NCI-H510A (cell line): ENCODE measurements at places on chromosomes 3 and 15.

GRCh38 chr15:89112341-89112971 lies 24.2 kb downstream of the ABHD2 start:
- DNase-seq: no peak

- DNase-seq: no peak
Observed at GRCh38 chr3:128260275-128260674, 107.0 kb downstream of the EEFSEC start.

DNA sequence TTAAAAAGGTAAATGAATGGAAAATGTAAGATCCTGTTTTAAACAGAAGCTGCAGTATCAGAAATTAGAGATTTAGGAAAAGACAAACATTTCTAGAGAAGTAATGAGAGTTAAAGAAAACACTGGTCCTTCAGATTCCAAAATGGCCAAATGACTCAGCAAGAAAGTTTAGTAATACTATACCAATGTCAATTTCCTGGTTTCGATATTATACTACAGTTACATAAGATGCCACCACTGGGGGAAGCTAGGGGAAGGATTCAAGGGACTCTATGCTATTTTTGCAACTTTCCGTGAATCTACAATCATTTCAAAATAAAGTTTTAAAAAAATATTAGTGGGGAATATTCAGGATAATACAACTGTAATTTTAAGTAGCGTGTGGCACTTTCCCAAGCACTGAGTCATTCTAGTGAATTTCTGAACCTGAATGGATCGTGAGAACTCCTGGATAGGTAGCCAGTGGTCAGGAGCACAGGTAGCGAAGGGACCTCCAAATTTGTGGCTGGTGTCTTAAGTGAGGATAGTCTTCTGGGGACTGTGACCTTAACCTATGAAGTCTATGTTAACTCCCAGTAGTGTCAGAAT lies 37.6 kb downstream of the TMCC1 start:
- no peak for DNase-seq

GRCh38 chr3:10248984-10249748 lies 907 bp downstream of the TATDN2 start:
- DNase-seq: no peak

- no peak for DNase-seq
Observed at GRCh38 chr3:21405671-21406667, 345.0 kb downstream of the ZNF385D start.

DNA sequence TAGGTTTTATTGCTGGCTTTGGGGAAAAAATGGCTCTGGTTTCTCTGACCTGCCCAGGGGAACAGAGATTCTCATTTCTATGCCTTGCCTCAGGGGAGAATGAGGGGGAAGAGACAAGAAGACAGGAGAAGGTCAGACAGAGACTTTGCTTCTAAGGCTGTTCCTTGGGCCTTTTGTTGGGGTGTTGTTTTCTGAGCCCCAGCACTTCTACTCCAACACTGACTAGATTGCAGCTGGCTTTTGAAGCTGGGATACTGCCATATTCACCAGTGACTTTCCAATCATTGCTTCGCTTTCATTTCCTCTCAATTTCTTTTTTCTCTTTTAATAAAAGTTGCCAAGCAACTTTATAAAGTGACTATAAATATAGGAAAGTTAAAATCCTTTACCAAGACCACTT lies 143.2 kb upstream of the ARHGEF26 start:
- DNase-seq: no peak

GRCh38 chr15:85756411-85757072 lies 38.2 kb downstream of the KLHL25 start:
- DNase-seq: no peak

- no peak for DNase-seq
Observed at GRCh38 chr15:40744815-40745152, 10.3 kb downstream of the RMDN3 start.

DNA sequence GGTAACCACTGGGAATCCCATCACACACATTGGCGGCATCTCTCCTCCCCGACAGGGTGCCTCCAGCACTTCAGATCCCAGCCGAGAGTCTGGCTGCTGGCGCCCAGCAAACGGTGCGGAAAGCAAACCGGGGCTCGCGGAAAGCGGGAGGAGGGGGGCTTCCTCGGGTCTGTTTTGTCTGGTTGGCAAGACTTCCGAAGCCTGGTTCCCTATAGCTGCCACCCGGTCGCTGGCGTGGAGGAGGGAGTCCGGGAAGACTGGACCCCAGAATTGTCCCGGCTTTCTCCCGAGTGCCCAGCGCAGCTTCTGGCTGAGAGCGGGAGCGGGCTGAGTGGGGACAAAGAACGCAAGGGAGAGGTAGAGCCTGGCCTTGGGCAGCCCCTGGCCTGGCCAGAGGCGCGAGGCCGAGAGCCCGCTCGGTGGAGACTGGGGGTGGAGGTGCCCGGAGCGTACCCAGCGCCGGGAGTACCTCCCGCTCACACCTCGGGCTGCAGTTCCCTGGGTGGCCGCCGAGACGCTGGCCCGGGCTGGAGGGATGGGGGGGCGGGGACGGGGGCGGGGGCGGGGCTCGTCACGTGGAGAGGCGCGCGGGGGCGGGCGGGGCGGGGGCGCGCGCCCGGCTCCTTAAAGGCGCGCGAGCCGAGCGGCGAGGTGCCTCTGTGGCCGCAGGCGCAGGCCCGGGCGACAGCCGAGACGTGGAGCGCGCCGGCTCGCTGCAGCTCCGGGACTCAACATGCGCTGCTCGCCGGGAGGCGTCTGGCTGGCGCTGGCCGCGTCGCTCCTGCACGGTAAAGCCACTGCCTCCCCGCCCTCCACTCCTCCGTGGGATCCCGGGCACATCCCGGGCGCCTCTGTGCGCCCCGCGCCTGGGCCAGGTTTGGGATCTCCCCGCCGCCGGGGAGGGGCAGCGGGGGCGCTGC lies at the start of gene CHRNA7:
TSS of gene CHRNA7 (plus strand) at position 654 of the 920 bp plus-strand sequence. CDS start at position 734, 80 bp downstream.
- peak; percentile 33 for DNase-seq

DNA sequence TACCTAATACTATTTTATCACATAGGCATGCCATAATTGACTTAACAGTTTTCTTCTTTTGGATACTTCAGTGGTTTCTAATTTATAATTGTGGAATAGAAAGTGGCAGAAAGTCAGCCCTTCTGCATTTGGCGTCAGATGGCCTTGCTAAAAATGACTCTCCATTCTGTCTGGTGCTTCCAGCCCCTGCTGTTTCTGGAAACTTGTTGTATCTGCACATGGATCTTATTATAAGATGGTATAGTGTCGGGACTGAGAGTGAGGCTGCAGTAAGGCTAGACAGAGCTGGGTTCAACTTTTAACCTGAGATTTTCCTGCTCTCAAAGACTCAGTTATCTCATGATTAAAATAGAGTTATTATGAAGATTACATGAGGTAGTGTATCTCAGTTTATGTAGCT lies 74.8 kb upstream of the WDR72 start:
- DNase-seq: no peak

GRCh38 chr15:40087068-40087810 lies 21.4 kb downstream of the BMF start:
- DNase-seq: no peak

DNA sequence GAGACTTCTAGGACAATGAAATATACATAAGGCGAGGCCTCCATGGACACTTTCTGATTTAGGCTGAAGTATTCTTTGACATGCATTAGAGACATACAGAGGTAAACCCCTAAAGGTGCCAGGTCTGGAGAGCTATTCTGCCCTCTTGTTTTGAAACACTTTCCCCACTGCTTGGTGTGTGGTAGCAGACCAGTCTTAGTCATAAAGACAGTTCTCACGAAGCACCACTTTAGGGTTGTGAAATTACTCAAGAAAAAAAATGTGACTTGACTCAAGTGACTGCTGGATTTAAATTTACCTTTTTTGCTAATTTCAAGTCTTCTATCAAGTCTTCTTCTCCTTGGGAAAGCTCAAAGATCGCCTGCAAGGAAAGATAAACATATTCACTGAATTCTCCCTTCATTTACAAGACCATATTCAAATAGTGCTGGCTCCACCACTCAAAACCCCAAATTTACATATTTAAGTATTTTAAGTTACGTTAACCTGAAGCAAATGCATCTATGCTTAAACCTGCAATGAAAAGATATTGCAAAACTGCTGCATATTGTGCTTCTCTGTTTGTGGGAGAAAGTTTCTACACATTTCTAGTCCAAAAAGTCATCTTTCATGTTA lies 48.4 kb downstream of the ARHGEF3 start:
- DNase-seq: no peak

DNA sequence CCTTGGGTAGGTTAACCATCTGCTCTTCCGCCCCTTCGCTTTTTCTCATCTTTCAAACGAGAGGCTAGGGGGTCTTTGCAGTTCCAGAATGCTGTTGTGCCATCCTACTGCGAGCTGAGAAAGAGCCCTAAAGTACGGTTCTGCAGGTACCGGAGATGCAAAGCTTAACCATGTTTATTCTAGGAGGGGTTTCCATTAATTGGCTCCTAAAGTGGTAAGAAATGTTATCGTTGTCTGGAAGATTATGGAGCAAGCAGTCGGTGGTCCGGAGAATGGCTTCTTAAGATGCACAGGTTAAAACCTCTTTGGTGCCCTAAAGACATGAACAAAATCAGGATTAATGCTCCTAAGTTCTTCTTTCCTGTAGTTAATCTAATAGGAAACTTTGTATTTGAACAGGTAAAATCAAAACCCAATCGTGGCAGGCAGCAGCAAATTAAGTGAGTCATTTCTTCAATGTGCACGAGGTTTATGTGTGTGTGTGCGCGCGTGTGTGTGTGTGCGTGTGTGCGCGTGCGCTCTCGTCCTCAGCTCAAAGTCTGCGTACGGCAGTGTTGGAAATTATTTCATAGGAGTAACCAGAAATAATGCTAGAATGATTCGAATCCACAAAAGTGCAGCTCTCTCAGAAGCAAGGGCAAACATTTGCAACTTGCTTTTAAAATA lies 772 bp downstream of the FAM81A start:
- DNase-seq: no peak

GRCh38 chr15:48040166-48040817 lies 80.5 kb upstream of the SLC24A5 start:
- DNase-seq: no peak

DNA sequence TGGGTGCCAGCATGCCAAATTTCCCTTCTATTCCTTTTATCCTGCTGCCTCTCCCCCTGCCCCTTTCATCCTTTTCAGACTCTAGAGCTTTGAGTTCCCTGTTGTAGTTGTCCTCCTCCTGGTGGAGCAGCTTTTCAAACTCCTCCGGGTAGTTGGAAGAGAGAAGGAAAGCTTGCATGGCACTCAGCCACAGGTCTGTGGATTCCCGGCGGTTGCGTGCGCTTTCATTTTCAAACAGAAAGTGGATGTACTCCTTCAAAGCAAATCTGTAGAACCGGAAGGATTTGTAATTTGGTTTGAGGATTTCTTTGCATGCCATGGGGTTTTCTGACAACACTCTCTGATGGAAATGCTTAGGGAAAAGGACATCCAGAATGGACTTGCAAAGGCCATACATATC lies 68.1 kb upstream of the DCLK3 start:
- no peak for DNase-seq

DNA sequence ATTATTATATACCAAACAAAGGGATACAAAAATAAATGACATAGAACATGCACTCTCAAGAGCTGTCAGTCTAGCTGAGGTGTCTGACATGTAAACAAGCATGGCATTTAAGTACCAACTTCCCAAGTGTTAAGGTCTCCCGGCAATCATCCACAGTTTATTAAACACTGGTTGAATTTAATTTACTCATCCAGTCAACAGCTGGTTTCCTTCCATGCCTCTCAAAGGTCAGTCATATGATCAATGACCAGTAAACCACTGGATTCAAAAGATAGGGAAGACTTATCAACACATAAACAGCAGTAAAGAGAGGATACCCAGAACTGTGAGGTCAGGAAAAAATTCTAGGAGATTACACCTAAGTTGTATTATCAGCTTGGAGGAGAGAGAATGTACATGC lies 80.4 kb downstream of the ADAM10 start:
- DNase-seq: no peak

- no peak for DNase-seq
Observed at GRCh38 chr15:63593705-63594671, 3.2 kb upstream of the FBXL22 start.

DNA sequence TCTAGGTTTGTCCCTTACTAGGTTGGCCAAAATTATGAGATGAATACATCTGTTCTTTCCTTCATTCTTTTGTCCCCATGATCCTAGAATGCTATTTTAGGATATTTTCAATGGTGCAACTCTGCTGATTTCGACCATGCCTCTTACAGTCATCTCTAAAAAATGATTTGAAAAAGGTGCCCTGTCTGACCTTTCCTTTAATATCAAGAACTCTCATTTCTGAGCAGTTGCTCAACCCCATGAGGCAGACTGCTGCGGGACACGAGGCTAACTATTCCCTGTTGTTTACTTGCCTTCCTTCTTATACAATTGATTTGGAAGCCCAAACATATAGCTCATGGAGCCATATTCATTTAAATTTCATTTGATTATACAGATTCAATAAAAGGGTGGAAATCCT lies 14.6 kb downstream of the PLSCR2 start:
- DNase-seq: no peak

GRCh38 chr15:25733036-25733855 lies 129.9 kb downstream of the ATP10A start:
- DNase-seq: no peak

DNA sequence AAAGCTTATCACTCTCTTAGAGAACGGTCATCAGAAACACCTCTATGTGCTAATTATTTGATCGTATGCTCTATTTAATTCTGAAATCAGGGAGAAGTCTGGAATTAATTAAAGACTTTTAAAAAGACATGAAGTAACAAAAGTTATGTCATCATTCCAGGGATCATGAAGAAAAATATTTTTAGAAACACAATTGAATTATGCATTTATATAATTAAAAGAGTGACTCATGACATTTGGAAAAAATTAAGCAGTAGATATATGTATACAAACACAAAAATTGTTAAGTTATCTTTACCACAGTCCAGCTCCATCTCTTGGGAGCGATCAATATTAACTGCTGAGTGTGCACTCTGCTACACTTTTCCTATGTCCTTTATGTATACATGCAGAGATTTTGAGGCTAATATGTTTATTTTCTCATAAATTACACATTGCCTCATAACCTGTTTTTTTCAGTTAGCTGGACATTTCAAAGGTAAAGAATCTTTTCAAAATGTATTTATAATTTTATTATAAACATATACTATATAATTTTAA lies 717.7 kb downstream of the GBE1 start:
- DNase-seq: no peak

DNA sequence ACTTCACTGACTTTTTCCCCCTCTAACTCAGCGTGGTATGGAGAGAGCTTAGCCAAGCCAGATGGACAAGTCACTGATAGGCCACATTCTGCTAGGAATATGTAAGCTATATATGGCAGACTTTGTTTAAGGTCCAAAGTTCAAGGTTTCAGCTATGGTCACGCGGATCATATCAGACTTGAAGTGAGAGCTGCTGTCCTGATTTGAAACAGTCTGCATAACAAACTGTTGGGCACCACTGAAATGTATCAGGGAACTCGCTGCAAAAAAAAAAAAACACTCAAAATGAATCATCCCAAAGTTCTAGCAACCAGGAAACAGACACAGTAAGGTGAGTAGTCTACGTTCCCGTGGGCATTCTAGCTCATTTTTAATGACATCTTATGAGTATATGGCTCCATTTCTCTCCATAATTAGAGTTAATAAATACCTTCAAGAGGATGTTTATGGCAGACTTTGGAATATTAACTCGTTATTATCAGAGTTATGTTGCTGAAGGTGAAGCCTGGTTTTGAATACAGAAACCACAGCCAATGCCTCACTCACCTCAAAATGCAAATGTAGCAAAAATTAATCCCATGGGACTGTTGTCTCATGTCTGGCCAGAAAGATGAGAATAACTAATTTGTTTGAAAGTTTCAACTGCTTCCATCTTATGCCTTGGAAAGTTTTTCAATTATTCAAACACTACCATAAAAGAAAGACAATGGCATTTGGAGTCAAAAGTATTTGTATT lies 12.3 kb downstream of the DPH3 start:
- no peak for DNase-seq
